ENCODE measurements at places on chromosomes 2 and 18.

- peak; percentile 27 for DNase-seq
Measured at GRCh38 chr2:168773719-168774521, 28.5 kb upstream of the NOSTRIN start.

- no peak for DNase-seq
Measured at GRCh38 chr2:46014911-46015654, 282.1 kb upstream of the EPAS1 start.

GRCh38 chr2:239034561-239035341, 186.9 kb downstream of the TWIST2 start:
- DNase-seq: no peak

- no peak for DNase-seq
Measured at GRCh38 chr2:190469771-190470170, 61.6 kb downstream of the MFSD6 start.

DNA sequence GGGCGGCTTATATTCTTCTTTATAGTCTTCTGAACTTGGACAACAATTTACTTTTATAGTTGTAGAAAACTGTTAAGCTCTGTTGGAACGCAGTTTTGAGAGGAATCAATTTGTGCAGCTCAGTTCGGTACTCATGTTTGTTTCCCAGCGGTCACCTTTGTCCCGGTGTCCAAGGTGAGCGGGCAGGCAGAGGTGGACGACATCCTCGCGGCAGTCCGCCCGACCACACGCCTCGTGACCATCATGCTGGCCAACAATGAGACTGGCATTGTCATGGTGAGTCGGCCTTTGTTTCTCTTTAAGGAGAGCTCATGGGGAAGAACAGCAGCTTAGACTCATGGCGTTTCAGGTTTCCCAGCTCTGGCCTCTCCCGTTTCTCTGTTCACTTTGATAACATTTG, 18.6 kb upstream of the ESPNL start:
- no peak for DNase-seq

Data from naive thymus-derived CD4-positive, alpha-beta T cell (primary cell).